NCI-H460 (cell line): ENCODE measurements at places on chromosomes 6 and 20. TPM values are rescaled to one million over a fixed set of nuclear protein-coding genes. Genes with fewer than 3 reads are reported as not detected.

GNMT gene
- total RNA-seq, result not detected in 2 replicates

ECT2L gene
- not detected in 2 replicates for total RNA-seq

HCK gene
- not detected in 2 replicates for total RNA-seq

FOXQ1 gene
- 78.5 and 88.4 TPM in 2 replicates for total RNA-seq

SLC35F1 gene
- total RNA-seq, result 0.17 TPM in 1 of 2 replicates, not detected in the other

DACT2 gene
- not detected in 2 replicates for total RNA-seq
